Urothelium cell line (cell line): ENCODE measurements at places on chromosomes 12 and 14.
A peak's percentile ranks its signal among the peaks of the same experiment; 100 is the strongest.

- DNase-seq: no peak
These were observed 20.4 kb downstream of the A2M start for GRCh38 chr12:9095322-9095721.

GRCh38 chr14:52706286-52706685, 714 bp upstream of the PSMC6 start:
- DNase-seq: peak; percentile 32

GRCh38 chr14:100849115-100849781, 23.3 kb downstream of the MEG3 start:
- DNase-seq: peak; percentile 17

- DNase-seq: no peak
These were observed 47.1 kb downstream of the SEC23A start for GRCh38 chr14:39055786-39056474.

GRCh38 chr14:21990116-21990515, 316.5 kb upstream of the OR4E1 start:
- DNase-seq: peak; percentile 16

DNA sequence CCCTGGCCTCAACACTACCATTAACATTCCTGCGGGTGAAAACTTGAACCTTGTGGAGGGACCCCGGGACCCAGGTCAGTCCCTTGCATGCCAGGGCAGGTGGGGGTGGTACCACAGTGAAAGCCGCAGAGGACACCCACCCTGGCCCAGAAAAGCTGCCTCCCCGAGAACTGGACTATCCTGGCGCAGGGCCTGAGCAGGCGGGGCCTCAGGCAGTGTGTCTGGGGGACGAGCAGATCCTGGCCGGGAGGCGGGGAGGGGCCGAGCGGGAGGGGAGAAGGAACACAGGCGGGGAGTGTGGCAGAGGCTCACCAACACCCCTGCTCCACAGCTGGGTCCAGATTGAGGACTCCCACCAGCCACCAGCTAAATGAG, 10.0 kb downstream of the AHNAK2 start:
- peak; percentile 71 for DNase-seq

DNA sequence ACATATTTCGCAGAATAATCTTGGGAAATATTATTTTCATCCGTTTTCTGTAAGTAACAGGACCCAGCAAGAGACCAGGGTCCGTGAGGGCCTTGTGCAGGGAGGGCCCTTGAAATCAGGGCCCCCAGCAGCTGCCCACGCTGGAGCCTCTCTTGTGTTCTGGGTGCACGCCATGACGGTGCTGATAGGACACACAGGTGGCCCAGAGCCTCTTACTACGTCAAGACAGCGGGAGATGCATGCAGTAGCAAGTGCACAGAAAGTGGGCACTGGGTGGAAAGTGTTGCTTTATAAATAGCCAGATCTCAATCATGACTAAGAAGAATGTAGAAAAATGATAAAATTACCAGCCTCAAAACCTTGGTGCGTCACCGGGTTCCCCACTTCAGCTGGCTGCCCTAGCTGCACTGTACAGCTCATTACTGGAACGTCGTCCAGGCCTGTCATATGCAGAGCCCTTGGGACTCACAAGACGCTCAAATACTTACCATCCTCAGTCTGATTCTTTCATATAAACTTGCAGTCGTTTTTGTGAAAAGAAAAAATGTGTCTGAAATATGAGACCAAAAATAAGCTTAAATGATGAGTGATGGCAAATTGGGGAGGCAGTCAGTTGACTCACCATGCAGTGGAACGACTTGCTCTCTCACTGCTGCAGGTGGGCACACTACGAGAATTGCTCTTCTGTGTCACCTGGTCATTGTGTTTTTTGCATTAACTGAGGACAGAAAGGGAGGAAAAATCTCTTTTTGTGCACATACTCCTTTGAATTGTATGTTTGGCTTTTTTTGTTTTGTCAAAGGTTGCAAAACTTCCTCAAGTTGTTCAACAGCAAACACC, 68.2 kb downstream of the DDX51 start:
- DNase-seq: no peak

- DNase-seq: no peak
These were observed 8.8 kb downstream of the ALDH2 start for GRCh38 chr12:111775205-111776193.

DNA sequence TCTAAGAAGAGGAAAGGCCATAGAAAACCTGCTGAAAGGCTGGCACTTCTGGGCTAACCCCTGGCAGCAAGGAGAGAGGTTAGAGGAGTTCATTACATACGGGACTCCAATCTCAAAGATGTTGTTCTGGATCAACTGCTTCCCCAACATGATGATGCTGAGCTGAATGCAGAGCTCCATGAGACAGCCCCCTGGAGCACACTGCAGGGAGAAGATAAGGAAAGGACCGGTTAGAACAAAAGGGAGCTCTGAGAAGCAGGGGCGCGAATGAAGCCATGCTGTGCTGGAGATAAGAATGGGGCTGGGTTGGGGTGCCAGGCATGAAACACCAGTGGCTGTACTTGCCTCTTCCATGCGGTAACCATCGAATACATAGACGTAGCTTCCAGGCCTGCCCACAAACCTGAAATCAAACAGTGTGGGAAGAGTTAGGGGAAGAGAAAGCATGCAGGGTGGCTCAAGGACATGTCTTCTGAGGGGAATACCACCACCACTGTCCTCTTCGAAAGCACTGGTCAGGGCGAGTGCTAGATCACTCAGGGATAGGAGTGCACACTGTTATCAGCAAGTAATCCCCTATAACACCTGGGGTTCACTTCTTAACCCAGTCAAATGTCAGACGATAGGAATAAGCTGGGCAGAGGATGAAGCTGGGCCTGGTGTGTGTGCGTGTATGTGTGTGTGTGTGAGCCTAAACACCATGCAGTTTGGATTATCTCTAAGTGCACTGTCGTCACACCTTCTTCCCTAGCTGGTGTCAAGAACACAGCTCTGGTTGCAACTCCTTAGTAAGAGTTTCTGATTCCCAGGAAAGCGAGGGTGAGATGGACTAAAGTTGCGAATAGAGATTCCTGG, 180.9 kb downstream of the NTF3 start:
- DNase-seq: no peak

DNA sequence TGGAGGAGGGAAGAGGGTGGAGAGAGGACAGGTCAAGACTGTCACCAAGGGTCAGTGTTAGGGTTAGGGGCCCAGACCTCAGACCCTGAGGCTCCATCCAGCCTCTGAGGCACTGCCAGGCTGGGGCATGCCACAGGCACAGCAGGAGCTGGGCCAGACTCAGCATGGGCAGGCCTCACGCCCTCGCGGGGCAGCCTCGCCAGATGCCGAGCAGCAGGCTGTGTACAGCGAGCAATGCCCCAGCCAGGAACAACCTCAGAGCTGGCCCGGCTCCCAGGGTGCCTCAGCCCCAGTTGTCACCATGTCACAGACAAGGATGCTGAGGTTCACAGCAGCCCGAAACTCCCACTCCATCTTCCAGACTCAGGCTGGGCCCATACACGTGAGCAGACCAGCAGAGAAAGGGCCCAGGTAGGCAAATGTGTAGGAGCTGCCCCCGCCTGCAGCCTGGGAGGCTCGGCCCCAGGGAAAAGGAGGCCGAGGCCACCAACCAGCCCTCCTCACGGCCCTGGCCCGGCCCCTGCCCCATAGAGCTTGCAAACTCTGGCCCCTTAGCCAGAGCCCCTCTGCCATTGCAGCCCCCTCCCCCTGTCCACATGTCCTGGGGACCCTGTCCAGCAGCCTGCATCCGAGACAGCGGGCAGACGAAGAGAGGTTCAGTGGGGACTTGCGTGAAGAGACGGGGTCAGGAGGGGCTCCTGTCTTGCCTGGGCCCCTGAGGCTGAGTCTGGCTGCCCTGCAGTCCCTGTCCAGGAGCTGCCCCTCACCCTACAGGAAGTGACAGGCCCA, 7.5 kb downstream of the C14orf180 start:
- DNase-seq: no peak

- peak; percentile 11 for DNase-seq
These were observed 727.3 kb upstream of the LMO3 start for GRCh38 chr12:17333287-17333686.

DNA sequence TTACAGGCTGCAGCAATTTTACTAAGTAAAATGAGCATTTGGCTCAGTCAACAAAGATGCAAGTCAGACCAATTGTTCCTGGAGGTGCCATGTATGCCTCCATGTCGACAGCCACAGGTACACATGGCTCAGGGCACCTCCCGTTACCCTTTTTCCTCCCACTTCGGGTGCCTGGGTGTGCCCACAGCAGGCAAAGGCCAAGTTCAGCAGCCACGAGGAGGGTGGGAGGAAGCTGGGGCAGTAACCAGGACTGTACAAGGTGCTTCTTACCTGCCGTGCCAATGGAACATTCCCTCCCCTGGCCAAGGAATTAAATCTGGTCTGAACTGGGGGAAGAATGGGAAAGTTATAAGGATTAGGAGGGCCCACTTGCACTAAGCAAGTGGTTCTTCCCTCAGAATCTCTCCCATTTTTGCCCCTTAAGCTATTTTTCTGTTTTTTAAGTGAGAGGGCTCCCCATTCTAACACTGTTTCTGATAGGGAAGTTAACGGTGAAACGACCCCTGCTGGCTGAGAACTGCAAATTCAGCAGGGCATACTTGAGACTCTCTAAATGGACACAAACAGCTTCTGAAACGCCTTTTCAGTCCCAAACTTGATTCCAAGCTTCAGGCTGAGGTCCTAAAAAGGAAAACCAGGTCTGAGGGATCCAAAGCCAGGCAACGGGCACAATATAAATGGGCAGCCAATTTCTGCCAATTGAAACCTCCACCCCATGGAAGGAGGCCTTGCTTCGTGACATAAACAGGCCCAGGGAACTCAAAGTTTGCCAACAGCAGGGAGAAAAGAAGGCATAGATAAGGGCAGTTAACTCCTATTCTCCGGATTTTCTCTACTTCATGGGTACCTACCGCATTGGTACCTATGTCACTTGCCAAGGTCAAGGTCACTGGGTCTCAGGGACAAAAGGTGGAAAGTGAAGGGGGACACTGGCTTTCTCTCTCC, 24.8 kb downstream of the CLECL1 start:
- DNase-seq: peak; percentile 45

- DNase-seq: no peak
These were observed 357.4 kb downstream of the C12orf50 start for GRCh38 chr12:87671757-87672156.

DNA sequence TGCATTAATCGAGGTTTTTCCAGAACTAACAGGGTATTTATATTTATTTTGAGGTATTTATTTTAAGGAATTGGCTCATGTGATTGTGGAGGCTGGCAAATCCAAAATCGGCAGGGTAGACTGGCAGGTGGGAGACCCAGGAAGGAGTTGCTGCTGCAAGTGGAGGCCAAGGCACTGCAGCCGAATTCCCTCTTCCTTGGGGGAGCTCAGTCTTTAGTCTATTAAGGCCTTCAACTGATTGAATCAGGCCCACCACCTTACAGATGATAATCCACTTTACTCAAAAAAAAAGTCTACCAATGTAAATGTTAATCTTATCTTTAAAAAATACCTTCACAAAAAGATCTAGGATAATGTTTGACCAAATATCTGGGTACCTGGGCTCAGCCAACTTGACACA, 1.2 kb upstream of the OAS2 start:
- no peak for DNase-seq

GRCh38 chr12:124821252-124822200, 42.1 kb downstream of the SCARB1 start:
- no peak for DNase-seq

DNA sequence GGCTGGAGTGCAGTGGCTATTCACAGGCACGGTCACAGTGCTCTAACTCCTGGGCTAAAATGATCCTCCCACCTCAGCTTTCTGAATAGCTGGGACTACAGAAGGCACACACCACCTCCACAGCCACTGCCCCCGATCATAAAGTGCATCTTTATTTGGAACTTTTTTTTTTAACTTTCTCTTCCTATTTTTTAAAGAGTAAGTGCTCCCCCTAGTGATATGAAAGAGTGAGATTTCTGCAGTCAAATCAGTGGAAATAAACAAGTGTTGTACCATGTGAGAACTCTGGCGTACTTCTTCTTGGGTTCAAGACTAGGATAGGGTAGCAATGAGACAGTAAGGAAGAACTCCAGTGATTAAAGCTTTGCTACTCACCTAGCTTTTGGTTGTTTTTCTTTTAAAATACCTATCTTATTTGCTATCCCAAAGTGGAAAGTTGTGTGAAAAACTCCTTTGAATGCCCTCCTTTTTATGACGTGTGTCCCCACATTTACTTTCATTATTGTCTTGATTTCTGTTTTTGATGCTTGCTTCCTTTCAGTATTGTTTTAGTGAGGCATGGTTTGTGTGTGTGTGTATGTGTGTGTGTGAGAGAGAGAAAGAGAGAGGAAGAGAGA, 6.6 kb downstream of the PPP4R4 start:
- DNase-seq: peak; percentile 12

GRCh38 chr14:78566859-78567172, 396.6 kb downstream of the NRXN3 start:
- DNase-seq: no peak

GRCh38 chr12:77315407-77315806, 250.0 kb upstream of the E2F7 start:
- DNase-seq: no peak

DNA sequence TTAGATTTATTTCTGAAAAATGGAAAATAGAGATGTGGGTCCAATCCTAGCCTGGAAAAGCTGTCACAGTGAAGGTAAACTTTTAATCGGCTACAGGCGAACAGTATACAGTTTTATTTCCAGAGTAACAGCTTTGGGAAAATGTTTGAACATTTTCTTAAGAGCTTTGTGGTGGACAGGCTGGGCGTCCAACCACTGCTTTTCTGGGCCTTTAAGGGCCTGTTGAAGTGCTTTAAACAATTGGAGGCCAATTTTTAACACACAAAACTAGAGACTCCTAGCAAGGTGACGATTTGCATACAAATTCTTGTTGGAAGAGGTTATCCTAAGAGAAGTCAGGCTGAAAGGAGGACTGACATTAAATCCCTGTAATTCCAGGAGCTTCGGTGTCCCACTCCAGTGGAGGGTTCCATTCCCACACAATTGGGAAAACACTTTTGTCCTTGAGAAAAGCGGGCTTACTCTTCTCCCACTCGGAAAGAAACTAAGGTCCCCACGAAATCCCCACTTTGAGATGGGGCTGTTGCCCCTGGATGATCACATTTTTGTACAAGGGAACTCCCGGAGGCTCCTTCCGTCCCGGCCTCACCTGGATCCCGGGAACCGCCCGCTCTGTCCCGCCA, 26.9 kb downstream of the BCL11B start:
- DNase-seq: no peak

DNA sequence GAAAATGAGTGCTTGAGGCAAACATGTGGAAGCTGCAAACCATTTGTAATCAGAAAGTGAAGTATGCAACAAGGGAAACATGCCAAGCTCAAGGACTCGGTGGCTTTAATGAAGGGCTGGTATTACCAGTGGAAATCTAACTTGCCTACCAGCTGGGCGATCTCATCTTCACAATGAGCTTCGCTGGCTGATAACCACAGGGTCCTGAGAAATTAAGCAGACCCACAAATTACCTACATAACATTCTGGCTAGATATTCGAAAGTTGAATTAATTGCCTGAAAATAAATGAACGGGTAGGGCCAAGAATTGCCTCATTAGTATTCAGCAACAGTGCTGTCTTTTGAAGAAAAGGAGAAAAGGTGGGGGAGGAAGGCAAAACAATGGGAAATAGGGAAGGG, 439.4 kb downstream of the PDZRN4 start:
- no peak for DNase-seq

DNA sequence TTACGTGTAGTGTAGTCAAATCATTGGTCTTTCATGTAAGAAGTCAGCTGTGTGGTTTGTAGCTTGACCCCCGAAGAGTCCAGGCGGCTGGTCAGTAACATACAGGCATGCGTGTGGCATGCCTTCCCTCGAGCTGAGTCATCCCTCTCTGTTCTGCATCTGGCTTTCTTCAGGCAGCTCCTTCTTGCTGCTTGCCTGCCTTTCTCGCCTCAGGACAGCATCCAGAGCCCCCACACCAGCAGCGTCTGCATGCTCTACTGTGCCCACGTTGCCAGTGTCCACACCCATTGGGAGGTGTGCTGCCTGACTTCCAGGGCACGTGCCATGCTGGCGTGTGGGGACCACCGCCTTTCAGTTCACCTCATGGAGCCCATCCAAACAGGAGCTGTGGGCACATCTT, 96.8 kb downstream of the EP400 start:
- DNase-seq: no peak
